ENCODE measurements at places on chromosomes 5 and 9.

DNA sequence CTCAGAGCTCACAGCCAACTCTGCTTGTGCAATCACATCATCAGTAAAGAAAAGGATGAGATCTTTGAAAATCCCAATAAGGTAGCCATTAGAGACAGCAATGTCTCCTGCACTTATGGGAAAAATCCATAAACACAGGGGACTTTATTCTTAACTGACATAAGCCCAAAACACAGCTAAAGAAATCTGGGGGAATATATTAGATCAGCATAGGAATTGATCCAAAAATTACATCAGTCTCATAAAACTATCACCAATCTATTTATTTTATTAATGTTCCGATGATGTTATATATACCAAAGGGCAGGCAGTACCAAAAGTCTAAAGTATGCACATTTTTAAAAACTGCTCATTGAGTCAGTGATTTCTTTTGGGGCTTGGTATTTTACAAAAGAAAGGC lies 6.9 kb downstream of the MRPS27 start:
- DNase-seq: no peak

- DNase-seq: no peak
Measured at GRCh38 chr9:104921067-104921741, 6.8 kb downstream of the ABCA1 start.

GRCh38 chr9:127780126-127780885 lies 1.8 kb upstream of the SH2D3C start:
- no peak for DNase-seq

GRCh38 chr5:134769206-134769605 lies 10.6 kb downstream of the DDX46 start:
- no peak for DNase-seq

- DNase-seq: no peak
Measured at GRCh38 chr9:104851546-104851920, 76.4 kb downstream of the ABCA1 start.

GRCh38 chr5:139138809-139139208 lies 59.4 kb downstream of the SIL1 start:
- DNase-seq: no peak

DNA sequence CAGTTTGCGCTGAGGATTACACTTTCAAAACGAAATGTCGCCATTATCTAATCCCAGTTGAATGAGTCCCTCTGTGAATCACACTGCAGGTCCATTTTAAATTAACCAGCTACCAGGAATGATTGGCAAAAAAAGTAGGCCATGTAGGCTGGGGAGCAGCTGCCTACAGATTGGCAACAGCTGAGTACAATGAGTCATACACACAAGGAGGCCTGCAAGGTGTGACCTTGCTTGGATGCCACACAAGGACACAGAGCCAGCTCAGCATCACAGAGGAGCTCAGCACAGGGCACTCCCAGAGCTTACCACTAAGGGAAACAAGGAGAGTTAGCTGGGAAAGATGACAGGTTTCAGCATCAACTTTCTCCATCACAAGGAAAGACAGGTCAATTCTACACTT lies 12.9 kb downstream of the HAVCR1 start:
- no peak for DNase-seq

- no peak for DNase-seq
Measured at GRCh38 chr9:16152276-16153101, 599.6 kb downstream of the CCDC171 start.

DNA sequence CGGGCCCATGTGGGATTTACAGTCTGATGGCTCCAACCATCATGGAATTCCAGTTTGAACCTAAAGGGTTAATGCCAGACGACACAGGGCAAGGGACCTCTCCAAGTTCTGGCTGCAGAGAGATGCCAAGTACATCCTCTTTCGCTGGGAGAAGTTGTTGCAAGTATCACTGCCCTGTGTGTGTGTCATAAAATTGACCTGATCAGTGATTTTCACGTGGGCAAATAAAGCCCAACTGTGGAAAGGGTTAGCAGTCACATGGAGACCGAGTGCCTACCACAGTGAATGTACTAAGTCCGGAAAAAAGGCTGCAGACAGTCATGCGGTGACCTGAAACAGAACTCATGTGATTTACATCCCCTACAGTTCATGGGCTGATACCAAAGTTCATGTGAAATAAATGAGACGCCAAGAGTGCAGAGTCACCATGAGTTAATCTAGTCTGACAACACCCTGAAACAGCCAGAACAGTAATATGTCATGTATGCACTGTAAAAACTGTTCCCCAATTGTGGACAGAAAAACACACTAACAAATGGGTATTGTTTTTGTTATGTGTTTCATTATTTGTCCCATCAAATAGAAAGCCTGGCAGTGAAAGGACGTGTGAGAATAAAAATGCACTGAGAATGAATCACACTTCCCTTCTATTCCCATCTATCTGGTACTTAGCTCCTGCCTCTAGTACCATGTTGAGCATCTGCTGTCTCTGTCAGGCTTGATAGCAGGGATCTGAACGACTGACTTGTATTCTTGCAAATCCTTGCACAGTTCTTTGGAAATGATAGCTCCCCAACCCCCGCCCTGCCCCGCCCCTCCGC lies 115.7 kb downstream of the SUSD1 start:
- no peak for DNase-seq

GRCh38 chr5:86909418-86910295 lies 291.9 kb downstream of the COX7C start:
- DNase-seq: no peak

DNA sequence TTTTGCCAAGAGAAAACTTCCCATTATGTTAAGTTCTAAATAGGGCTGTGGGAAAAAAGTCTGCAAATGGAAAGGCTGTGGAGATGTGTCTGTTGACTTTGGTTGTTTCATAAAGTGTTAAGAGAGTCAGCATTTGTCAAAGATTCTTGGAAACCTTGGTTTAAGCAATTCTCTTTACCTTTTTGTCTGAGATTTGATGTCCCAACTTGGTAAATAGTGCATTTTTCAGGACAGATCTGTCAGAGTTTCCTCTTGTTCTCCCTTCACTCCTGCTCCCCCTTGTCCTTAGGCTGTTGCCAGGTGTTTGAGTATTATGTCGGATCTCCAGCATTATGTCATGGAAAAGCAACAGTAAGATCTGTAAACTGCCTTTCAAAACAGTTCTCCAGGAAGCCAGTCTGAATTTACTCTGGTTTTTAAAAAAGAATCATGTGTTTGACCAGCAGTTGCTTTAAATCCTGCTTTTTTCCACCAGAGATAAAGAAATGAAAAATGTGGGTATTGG lies 79.1 kb upstream of the ADAMTSL1 start:
- DNase-seq: no peak

GRCh38 chr5:54707841-54708240 lies 190.3 kb downstream of the SNX18 start:
- DNase-seq: no peak

DNA sequence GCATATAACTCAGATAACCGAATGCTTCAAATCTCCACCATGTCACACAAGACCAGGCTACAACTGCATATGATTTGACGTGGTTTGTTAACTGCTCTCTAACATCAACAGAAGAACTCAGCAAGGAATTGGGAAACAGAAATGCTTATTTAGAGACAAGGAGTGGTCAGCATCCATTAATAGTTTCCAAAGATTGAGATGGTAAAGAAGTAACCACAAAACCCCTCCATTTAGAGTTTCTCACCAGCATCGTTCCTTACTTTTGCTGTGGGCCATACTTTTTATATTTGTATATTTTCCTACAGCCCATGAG lies 25.2 kb downstream of the DPYSL3 start:
- no peak for DNase-seq

- DNase-seq: no peak
Measured at GRCh38 chr5:44443172-44443571, 54.0 kb upstream of the FGF10 start.

GRCh38 chr5:56412601-56413379 lies 179.7 kb upstream of the ANKRD55 start:
- no peak for DNase-seq

GRCh38 chr5:77143998-77144836 lies 57.1 kb upstream of the ZBED3 start:
- DNase-seq: peak; percentile 61

DNA sequence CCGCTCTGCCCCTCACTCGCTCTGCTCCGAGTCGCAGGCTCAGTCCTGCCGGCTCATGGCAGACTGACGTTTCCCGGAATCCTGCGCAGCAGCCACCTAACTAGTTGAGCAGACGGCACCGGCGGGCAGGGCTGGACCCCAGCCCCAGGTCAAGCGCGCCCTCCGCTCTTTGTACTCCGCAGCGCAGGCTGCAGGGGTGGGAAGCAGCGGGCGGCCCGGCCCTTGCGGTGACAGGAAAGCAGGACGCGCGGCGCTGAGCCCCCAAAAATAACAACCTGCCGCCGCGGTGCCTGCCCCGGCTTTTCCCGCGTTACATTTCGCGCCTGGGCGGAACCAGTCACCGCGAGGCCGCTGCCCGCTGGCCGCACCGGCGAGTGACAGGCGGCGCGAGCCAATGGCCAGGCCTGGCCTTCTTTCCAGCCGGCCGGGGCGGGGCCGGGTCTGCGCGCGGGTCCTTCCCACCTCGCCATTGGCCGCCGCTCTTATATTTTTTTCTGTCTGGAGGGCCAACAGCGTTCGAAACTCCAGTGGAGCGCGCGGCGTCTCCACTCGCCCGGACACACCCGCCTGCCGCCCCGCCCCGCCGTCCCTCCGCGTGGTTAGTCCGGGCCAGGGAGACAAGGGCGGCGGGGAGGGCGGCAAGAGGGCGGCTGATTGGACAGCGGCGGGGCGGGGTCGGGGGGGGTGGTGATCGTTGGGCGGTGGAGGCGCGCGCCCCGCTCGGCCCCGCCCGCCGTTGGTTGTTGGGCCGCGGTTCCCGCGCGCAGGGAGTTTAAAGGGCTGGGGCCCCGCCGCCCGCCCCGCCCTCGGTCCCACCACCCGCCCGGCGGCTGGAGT lies at the start of gene ZNF367:
ZNF367 (minus strand) TSS at position 288 of the 837 bp plus-strand sequence. CDS start 338 bp downstream, outside the sequence.
- peak; percentile 88 for DNase-seq

- DNase-seq: no peak
Measured at GRCh38 chr9:78112004-78112403, 80.4 kb upstream of the GNAQ start.

DNA sequence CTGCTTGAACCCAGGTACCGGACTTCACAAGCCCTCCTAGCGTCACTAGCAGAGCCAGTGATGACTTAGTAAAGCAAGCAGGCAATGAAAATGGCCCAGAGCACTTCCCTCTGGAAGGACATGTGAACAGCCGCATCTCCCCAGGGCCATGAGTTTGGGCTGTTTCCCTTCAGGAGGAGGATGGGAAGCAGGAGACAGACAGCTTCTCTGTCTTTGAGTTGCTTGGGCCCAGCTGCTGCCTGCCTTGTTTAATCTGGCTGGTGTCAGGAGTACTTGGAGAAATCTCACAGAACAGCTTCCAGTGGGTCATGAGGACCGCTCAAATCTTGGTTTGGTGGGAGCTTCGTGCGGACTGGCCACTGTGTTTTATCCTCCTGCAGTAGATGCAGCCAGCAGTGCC lies 25.4 kb upstream of the WWC1 start:
- DNase-seq: no peak

GRCh38 chr9:103625161-103625804 lies 468.8 kb upstream of the SMC2 start:
- no peak for DNase-seq

DNA sequence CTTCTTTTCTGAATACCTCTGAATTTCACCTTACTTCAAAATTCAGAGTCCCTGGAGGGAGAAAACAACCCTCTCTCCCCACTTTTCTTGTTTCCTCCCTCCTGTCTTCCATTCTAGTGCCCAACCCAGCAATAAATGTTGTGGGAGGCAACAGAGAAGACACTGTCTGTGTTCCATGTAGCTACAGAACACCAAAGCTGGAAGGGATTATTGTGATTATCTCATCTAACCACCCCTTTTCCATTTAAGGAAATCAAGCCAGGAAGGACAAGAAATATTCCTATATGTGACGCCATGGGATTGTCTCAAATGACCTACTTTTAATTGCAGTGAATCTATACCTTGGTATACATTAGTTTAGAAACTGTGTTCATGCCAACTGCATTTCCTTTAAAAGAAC lies 476.6 kb upstream of the TNC start:
- DNase-seq: no peak

- DNase-seq: no peak
Measured at GRCh38 chr5:50929174-50929573, 262.7 kb downstream of the PARP8 start.

DNA sequence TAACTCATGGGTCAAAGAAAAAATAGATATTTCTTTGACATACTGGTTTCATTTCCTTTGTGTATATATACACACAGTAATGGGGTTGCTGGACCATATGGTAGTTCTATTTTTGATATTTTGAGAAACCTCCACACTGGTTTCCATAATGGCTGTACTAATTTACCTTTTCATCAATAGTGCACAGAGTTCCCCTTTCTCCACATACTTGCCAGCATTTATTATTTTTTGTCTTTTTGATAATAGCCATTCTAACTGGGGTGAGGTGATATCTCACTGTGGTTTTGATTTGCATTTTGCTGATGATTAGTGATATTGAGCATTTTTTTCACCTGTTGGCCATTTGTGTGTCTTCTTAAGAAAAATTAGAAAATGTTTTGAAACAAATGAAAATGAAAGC lies 78.4 kb upstream of the CKMT2 start:
- no peak for DNase-seq

DNA sequence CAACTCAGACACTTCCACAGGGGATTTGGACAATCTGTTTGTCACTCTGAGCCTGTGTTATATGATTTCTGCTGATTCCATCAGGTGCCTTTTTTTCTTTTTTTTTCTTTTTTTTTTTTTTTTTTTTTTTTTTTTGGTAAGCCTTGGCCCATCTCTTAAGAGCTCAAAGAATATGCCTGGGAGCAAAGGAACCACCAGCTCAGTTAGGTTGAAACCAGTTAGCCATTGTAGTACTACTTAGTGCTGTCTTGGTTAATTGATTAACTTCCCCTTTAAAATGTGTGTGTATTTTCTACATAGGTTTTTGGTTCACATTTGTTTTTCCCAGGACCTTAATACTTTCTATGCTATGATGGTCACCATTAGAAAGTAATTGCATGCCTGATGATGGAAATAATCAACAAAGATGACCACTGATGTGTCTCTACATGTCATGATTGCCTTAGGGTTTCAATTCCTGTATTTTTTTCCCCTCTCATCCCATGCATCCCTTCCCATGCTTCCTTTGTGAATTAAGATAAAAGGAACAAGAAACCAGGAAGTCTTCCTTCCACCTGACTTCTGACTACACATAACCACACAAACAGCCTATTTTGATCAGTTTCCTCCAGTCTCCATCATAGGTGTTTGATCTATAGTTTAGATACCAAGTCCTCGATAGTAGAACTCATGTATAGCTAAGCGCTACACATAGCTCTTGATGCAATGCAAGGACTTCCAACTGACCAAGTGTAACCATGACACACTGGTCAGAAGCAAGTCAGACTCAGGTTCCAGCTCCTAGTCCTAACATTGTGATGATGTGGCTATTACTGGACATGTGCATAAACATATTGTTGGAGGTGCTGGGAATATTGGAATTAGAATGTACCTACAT lies 306.1 kb downstream of the EFNA5 start:
- no peak for DNase-seq

DNA sequence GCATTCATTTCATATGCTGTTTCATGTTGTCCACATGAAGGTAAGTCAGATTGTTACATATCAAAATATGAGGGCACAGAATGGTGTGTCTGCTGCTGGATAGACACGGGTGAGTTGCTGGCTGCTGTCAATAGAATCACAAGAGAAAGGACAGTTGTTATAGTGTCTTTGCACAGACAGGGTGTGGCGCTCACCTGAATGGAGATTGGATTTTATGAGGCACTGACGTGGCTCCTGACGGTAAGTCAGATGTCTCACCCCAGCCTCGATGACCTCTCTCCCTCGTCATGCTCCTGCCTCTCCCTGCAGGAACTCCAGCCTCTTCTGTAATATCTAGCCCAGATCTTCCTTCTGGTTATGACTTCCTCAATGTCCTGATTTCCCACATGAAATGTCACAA lies 75.4 kb upstream of the SELENOP start:
- DNase-seq: no peak

Data from activated naive CD4-positive, alpha-beta T cell treated with anti-CD3 and anti-CD28 coated beads, Interleukin-2, amount 50 U/mL, for 16 hours (primary cell).